ENCODE measurements at places on chromosomes 3 and 15.

DNA sequence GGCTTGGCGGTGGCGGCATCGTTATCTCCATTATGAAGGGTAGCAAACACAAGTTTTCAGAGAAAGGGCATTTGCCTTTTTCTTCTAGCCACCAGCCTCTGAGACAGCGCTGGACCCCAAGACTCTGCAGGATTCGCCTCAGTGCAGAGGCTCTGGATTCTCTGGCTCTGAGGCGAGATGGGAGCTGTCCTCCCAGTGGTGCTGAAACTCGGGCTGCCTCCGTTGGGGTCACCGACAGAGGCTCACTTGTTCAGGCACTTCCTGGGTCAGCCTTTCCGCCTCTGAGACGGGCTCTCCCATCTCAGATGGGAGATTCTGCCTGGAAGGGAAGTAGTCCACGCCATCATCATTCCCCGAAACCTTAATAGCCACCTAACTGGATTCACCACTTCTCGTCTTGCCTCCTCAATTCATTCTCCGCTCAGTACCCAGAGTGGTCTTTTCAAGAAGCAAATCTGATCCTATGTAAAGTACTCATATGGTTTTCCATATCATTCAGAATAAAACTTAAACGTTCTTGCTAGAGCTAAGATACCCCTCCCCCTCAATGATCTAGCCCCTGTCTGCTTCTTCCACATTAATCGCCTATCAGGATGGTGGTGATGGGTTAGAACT lies 76.9 kb downstream of the RHCG start:
- no peak for DNase-seq

GRCh38 chr3:90128391-90128790 lies 1021.0 kb downstream of the EPHA3 start:
- DNase-seq = no peak

DNA sequence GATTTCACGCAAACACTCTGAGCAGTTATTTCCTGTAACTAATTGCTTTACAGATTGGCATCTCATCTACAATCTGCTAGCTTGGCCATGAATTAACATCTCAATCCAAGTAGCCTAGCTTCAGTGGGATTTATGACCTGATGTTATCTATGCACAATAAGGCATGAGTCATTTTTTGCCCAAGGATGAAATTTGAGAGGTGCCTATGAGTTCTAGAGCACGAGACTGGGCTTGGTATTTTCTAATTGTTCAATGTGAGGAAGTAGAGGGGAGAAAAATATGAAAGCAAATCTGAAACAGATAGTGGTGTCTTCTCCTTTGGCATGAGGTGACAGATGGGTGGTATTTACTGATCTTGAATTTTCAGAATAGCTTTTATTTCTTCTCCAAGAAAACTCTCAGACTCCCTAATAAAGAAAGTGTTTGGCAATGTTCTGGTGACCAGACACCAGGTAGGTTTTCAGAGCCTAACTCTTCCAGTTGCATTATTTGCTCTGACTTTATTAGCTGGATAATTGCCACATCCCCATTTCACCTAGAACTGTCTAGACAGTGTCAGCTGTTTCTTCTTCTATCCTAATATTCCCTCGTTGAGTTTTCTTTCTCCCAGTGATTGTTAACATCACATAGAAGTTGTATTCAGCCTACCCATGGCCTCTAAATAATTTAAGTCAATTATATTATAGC lies 301.0 kb upstream of the UMPS start:
- peak; percentile 48 for DNase-seq

DNA sequence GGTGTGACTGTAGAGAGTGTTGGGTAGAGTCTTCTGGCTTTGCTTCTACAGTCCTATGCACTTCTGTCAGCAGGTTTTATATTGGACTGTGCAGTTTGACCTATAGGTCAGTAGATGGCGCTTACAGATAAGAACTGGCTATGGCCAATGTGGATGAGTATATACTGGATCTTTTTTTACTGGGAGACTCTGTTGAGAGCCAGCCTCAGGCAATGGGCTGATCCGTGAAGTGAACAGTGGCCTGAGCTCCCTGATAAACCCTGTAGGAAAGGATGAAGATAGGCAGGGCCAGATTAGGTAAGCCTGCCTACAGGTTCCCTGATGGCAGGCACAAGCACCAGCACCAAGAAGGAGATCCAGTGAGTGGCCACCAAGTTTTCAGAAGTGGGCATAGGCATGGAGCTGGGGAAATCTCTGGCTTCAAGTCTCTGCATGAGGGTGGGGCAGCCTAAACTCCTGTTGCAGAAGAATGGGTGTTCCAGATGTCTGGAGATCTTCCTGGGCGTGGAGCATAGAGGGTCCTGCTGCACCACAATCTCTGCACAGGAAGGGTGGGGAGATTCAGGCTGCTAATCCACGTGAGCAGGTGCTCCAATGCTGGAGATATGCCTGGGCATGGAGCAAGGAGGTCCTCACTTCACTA lies 326.0 kb upstream of the SGO1 start:
- DNase-seq = peak; percentile 58

GRCh38 chr15:65757256-65757655 lies 34.8 kb downstream of the DENND4A start:
- DNase-seq = no peak

GRCh38 chr15:34644851-34645250 lies 61.4 kb upstream of the GOLGA8B start:
- no peak for DNase-seq

DNA sequence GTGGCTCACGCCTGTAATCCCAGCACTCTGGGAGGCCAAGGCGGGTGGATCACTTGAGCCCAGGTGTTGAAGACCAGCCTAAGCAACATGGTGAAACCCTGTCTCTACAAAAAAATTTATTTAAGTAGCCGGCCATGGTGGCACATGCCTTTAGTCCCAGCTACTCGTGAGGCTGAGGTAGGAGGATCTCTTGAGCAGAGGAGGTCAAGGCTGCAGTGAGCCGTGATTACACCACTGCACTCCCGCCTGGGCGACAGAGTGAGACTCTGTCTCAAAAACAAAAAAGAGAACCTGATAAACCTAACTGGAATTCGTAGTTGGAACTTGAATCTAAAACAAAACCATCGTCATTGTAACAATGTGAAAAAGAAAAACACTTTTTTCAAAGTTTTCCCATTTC lies 57.1 kb downstream of the TCAIM start:
- no peak for DNase-seq

- DNase-seq = no peak
Measured at GRCh38 chr15:80789296-80789695, 10.1 kb downstream of the CEMIP start.

- DNase-seq = no peak
Measured at GRCh38 chr3:62723914-62724217, 151.3 kb downstream of the CADPS start.

DNA sequence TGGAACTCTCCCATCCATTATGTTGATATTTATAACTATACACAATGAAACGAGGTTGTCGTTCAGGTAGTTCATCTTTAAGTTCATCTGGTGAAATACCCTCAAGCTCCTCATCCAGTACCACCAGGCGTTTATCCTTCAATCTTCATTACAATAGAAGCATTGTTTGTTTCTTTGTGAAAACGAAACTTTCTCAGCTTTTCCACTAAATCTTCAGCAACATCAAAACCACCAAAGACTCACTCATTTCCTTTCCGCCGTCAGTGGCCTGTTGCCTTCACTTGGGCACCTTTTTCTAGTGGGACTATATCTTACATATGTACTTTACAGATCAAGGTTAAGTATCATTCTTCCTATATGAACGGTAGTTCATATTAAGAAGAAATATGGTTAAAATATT lies 44.1 kb upstream of the TFG start:
- no peak for DNase-seq

- no peak for DNase-seq
Measured at GRCh38 chr3:23809840-23810342, 4.1 kb downstream of the UBE2E1 start.

- no peak for DNase-seq
Measured at GRCh38 chr3:135260025-135260424, 465.0 kb downstream of the EPHB1 start.

GRCh38 chr15:41502795-41503668 lies 9.4 kb downstream of the ITPKA start:
- DNase-seq = no peak

DNA sequence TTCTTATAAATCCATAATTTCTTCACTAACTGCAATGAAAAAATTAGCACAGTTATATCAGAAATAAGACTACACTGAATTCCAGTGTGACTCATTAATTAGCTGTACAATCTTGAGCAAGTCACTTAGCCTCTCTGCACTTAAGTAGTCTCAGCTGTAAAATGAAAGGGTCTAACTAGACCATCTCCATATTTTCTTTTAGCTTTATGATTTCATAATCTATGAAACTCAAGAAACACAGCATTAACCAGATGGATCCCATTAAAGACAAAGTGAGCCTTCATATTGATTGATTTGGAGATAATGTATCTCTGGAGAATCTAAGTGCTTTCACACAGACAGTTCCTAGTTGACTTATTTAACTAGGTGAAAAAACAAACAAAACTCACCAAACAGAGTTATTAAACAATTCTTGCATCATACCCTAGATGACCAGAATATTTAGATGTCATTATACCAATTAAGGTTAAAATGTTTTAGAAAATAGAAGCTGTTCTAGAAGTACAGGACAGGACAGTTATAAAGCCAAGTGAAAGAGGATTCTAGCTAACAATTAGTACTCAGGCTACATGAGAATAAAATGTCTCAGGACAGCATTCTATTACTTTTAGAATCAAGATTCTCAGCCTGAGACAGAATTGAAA lies 11.2 kb downstream of the CSNK1G1 start:
- DNase-seq = no peak

GRCh38 chr3:144341471-144341870 lies 369.8 kb downstream of the DIPK2A start:
- no peak for DNase-seq

DNA sequence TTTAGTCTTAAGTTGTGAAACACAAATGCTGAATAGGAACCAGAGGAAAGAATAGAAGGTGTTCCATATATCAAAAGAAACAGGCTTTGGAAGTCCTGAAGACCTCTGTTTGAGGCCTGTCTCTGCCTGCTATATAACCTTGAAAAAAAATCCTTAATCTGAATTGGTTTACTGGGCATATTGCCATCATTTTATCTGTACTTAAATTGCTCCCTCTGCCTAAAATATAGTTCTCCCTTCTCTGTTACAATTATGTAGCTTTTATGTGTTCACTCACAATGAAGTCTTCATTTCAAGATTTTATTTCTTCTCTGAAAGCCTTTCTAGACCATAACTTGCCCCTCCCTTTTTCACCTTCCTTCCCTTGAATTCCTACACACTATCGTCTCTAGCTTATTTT lies 21.2 kb downstream of the ARL13B start:
- DNase-seq = peak; percentile 26

DNA sequence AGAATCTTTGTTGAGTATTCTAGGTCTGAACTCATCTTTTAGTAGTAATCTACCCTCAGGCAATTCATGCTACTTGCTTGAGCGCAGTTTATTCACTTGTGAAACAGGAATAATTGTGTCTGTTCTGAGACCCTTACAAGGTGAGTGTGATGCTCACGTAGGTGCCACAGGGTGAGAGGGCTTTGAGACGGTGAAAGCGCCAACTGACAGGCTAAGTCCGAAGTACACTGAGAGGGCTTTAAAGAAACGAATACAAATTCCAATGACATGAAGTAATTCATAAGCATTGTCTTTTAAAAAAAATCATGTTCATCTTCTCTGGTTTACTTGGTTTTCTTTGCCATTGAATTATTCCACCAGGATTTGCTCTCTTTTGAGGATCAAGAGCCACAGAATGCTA lies 393.7 kb upstream of the RGMA start:
- DNase-seq = no peak

DNA sequence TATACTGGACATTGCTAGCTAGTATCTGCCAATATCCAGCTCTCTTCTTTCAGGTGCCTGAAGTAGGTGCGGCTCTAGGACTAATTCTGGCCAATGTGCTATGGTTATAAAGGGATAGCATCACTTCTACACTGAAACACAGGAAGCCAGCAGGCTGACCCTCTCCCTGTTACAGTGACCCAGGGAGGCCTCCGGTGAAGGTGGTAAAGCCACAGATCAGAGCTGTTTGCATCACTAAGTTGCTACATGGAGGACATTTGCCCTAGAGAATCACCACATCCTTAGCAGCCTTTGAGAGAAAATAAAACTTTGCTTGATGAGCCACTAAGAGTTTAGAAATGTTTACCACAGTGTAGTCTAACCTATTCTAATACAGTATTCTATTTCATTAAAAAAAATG lies 161.4 kb downstream of the CHST2 start:
- no peak for DNase-seq

- peak; percentile 8 for DNase-seq
Measured at GRCh38 chr3:48301800-48302166, 31.7 kb downstream of the SPINK8 start.

GRCh38 chr15:70882361-70882760 lies 9.9 kb downstream of the THAP10 start:
- DNase-seq = no peak

GRCh38 chr15:82533801-82534200 lies 6.5 kb downstream of the RPS17 start:
- no peak for DNase-seq

DNA sequence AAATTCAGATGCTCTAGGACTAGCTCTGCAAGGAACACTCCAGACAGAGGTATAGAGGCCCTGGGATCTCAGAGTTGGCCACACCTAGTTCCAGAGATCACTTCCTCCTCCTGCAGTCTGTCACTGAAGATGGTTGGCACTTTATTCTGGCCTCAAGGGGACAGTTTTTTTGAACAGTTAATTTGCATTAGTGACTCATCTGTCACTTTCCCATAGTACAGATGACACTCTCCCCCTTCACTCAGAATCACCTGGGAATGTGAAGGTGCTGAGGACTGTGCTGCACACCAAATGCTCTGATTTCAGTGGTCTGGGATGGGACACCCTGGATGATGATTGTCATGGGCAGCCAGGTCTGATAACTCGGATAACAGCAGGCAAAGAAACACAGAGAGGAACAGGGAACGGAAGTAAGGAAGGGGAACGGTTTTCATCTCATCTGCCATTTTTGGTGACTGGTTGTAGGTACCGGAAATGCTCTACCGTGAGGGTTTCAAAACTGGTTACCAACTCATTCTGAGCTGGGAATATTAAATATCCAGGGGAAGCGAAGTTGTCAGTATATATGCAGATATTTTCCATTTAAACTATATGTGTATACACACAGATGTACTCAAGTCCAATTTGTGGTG lies 232.5 kb upstream of the ST8SIA2 start:
- no peak for DNase-seq

GRCh38 chr3:45552794-45553371 lies 41.7 kb upstream of the LIMD1 start:
- DNase-seq = no peak

DNA sequence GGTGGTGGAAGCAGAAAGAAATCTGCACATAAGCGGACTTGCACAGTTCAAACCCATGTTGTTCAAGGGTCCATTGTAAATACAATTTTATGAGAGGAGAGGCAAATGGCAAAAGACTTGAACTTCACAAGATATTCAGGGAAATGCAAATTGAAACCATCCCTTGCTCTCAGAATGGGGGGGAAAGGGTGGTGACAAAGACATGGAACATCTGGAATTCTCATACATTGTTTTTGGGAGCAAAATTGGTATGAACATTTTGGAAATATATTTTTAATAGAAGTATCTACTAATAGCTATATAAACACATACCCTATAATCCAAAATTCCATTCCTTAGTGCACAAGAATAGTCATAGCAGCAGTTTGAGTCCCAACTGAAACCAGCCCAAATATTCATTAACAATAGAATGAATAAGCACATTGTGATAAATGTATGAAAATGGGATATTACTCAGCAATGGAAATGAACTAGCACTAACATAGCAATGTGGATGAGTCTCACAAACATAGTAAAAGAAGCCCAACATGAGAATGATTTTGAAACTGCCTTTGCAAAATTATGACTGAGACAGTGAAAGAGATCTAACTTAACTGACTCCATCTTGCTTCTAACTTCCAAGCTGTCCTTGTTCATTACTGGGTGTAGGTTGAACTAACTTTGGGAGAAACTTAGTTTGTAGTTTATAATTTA lies 77.2 kb downstream of the CD200R1L start:
- no peak for DNase-seq

- no peak for DNase-seq
Measured at GRCh38 chr15:95975212-95975611, 355.3 kb upstream of the NR2F2 start.

Measured in NCI-H1105 treated with DMSO at 0.1 percent for 48 hours (cell line).